ENCODE measurements at places on chromosomes 11 and 22. TPM values are rescaled to one million over a fixed set of nuclear protein-coding genes. Genes with fewer than 3 reads are reported as not detected.
A peak's percentile ranks its signal among the peaks of the same experiment; 100 is the strongest.

GRCh38 chr22:19679522-19680101 lies 34.7 kb upstream of the SEPTIN5 start:
- DNase-seq, result peak; percentile 46
- no peaks in the 10 kb centered on the region for H3K27me3 ChIP-seq
- H3K27ac ChIP-seq, result no peak overlapping the region
- H3K4me3 ChIP-seq, result no peak overlapping the region
- H3K36me3 ChIP-seq, result no peaks in the 10 kb centered on the region

DNA sequence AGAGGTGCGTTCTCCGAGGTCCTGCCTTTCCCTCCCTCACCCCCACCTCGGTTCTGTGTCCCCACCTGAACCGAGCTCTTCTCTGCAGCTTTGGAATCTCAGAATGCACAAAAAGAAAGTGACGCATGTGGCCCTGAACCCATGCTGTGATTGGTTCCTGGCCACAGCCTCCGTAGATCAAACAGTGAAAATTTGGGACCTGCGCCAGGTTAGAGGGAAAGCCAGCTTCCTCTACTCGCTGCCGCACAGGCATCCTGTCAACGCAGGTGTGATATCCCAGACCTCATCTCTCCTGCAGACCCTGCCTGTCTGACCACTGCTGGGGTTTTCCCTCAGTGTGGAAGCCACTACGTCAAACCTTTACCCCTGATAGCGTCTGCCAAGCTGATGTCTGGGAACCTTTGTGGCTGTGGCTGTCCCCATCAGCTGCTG lies 13.9 kb downstream of the ACP2 start:
- no peak overlapping the region for H3K4me3 ChIP-seq
- H3K27me3 ChIP-seq, result no peaks in the 10 kb centered on the region
- no peaks in the 10 kb centered on the region for H3K4me1 ChIP-seq
- H3K27ac ChIP-seq, result peak overlapping the region; percentile 29
- H3K36me3 ChIP-seq, result no peaks in the 10 kb centered on the region

- no peak for DNase-seq
- H3K36me3 ChIP-seq, result no peaks in the 10 kb centered on the region
- H3K27me3 ChIP-seq, result no peaks in the 10 kb centered on the region
- no peak overlapping the region for H3K27ac ChIP-seq
- no peaks in the 10 kb centered on the region for H3K4me1 ChIP-seq
- H3K4me3 ChIP-seq, result no peak overlapping the region
These were observed 18.8 kb downstream of the MB start for GRCh38 chr22:35598396-35598710.

Gene SYT8
- total RNA-seq, result not detected

- no peaks in the 10 kb centered on the region for H3K36me3 ChIP-seq
- no peak for DNase-seq
- no peaks in the 10 kb centered on the region for H3K4me1 ChIP-seq
- no peak overlapping the region for H3K27ac ChIP-seq
- no peaks in the 10 kb centered on the region for H3K27me3 ChIP-seq
These were observed 1.7 kb upstream of the LRRC4C start for GRCh38 chr11:41461057-41461681.

- no peak overlapping the region for H3K4me3 ChIP-seq
- H3K36me3 ChIP-seq, result no peaks in the 10 kb centered on the region
- H3K4me1 ChIP-seq, result no peaks in the 10 kb centered on the region
- no peak overlapping the region for H3K27ac ChIP-seq
- no peaks in the 10 kb centered on the region for H3K27me3 ChIP-seq
These were observed 7.2 kb upstream of the TRABD start for GRCh38 chr22:50178471-50178864.

DNA sequence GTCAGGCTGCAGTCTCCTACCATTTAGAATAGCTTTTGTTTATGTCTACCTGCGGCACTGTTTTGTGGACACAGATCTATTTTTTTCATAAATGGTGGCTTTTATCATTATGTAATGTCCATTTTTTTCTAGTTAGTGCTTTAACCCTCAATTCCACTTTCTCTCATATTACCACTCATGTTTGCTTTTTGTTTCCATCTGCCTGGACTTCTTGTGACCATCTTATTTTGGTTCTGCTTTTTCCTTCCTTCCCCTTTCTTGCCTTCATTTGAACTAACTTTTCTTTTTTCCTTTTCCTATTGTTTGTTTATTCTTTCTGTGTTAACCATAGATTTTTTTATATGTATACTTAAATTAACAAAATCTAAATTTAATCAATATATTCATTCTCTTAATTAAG lies 98.5 kb upstream of the SLC22A12 start:
- H3K27me3 ChIP-seq, result no peaks in the 10 kb centered on the region
- no peak for DNase-seq
- no peak overlapping the region for H3K27ac ChIP-seq

DNA sequence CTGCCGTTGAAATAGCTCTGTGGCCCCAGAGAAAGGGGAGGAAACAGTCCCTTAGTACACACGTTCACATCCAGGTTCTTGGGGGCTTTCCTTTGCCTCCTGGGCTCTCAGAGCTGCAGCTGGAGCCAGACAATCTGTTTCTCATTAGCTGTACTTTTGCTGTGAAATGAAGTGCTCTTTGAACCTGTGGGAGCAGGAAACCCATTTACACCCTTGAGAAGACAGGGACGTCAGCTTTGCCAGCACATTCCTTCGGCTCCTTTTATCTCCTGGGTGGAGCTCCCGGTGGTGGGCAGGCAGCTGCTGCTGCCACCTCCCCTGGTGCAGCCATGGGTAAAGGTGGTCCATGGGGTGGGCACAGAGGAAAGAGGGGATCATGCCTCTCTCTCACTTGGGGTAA lies 80.6 kb upstream of the TIMP3 start:
- no peak overlapping the region for H3K27ac ChIP-seq
- DNase-seq, result no peak
- H3K4me1 ChIP-seq, result no peaks in the 10 kb centered on the region
- H3K4me3 ChIP-seq, result no peak overlapping the region
- no peaks in the 10 kb centered on the region for H3K36me3 ChIP-seq

GRCh38 chr22:46537225-46537945 lies at the start of gene CELSR1:
TSS of gene CELSR1 (minus strand) at chr22:46537620. CDS start at chr22:46537170, 450 bp downstream.
- H3K4me3 ChIP-seq, result peak within 1 kb of the TSS; percentile 8
- no peak within 1 kb of the TSS for H3K27ac ChIP-seq
- DNase-seq, result no peak
- no peaks in the 10 kb centered on the region for H3K36me3 ChIP-seq

GRCh38 chr11:117816151-117816741 lies 8.3 kb downstream of the FXYD2 start:
- no peaks in the 10 kb centered on the region for H3K27me3 ChIP-seq
- peaks cover 3% of the 10 kb centered on the region for H3K4me1 ChIP-seq
- H3K27ac ChIP-seq, result no peak overlapping the region

GRCh38 chr22:48941903-48942575 lies 885.6 kb downstream of the BRD1 start:
- H3K4me3 ChIP-seq, result no peak overlapping the region
- H3K36me3 ChIP-seq, result no peaks in the 10 kb centered on the region
- DNase-seq, result no peak
- H3K27me3 ChIP-seq, result no peaks in the 10 kb centered on the region

DNA sequence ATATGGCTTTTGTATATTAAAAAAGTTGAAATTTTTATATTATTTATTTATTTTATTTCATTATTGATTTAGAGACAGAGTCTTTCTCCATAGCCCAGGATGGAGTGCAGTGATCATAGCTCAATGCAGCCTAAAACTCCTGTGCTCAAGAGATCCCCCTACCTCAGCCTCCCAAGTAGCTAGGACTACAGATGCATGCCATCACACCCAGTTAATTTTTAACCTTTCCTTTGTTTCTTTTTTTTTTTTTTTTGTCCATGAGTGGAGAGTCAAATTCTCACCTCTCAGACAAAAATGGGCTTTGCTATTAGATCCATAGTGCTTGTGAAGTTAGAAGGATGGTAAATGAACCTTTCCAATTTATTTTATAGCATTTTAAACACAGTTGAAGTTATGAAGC lies 182.5 kb downstream of the SOX6 start:
- no peaks in the 10 kb centered on the region for H3K36me3 ChIP-seq
- DNase-seq, result no peak
- H3K27ac ChIP-seq, result no peak overlapping the region
- H3K4me1 ChIP-seq, result no peaks in the 10 kb centered on the region
- no peaks in the 10 kb centered on the region for H3K27me3 ChIP-seq
- H3K4me3 ChIP-seq, result no peak overlapping the region
